ENCODE measurements at places on chromosomes 3 and 15.

DNA sequence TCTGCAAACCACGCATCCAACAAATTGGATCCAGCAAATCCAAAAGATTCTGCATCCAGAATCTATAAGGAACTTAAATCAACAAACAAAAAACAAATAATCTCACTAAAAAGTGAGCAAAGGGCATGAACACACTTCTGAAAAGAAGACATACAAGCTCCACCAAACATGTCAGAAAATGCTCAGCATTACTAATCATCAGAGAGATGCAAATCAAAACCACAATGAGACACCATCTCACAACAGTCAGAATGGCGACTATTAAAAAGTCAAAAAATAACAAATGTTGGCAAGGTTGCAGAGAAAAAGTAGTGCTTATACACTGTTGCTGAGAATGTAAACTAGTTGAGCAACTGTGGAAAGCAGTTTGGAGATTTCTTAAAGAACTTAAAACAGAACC lies 21.6 kb upstream of the SLC25A36 start:
- DNase-seq = no peak
- no peak overlapping the region for H3K27ac ChIP-seq
- H3K4me1 ChIP-seq = peaks cover 6% of the 10 kb centered on the region
- no peaks in the 10 kb centered on the region for H3K36me3 ChIP-seq
- no peak overlapping the region for H3K4me3 ChIP-seq

DNA sequence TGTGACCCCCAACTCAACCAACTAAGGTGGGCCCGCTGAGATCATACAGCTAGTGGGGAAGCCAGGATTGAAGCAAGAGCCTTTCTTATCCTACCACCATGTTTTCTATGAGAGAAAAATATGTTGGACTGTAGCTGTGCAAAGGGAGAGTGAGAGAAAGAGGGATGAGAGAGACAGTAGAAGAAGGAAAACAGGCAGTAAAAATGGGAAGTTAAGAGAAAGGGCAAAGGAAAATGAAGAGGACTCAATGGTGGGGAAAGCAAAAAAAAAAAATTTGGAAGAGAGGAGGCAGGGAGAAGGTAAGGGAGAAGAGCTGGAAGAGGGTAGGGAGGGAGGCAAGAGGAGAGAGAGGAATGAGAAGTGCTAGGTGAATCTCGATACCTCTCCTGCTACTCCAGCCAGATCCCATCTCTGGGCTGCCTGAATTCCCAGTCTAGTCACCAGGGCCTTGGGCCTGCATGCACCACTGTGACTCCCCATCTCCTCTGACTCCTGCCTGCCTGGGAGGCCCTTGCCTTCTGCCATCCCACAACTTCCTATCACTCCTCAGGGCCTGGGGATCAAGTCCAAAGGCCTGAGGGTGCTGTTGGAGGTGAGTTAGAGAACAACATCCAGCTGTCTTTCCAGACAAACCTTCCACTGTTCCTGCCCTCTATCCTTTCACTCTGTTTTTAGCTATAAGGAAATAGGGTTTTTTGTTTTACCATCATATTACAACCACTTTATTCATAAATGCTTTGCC lies 15.7 kb downstream of the FAM81A start:
- no peaks in the 10 kb centered on the region for H3K27me3 ChIP-seq
- peaks cover 32% of the 10 kb centered on the region for H3K4me1 ChIP-seq
- H3K27ac ChIP-seq = no peak overlapping the region
- peak; percentile 14 for DNase-seq
- H3K36me3 ChIP-seq = no peaks in the 10 kb centered on the region

- H3K4me1 ChIP-seq = peaks cover 6% of the 10 kb centered on the region
- H3K36me3 ChIP-seq = peaks cover 1% of the 10 kb centered on the region
- peaks cover 39% of the 10 kb centered on the region for H3K27me3 ChIP-seq
- H3K4me3 ChIP-seq = no peak overlapping the region
- DNase-seq = no peak
- H3K27ac ChIP-seq = no peak overlapping the region
These were observed 5.6 kb downstream of the ITPKA start for GRCh38 chr15:41499109-41499851.

DNA sequence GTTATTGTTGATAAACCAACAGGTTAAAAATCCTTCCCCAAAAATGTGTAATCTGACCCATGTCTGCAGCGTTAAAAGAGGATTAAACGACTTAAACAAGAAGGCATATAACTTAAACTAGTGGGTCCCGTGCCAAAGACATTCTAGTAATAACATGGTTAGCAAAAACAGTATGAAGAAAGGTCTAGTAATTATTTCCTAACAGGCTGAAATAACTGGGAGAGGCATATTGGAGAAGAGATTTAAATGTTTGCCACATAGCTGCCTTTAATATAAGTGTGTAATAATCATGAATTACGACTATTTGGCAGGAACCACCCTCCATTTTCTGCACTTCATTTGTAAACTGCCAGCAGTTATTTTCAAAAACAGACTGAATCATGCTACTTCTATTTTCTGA lies 67.7 kb upstream of the CSPG5 start:
- DNase-seq = no peak
- H3K27ac ChIP-seq = no peak overlapping the region
- no peaks in the 10 kb centered on the region for H3K27me3 ChIP-seq
- no peak overlapping the region for H3K4me3 ChIP-seq

- no peak for DNase-seq
- H3K4me1 ChIP-seq = no peaks in the 10 kb centered on the region
- H3K4me3 ChIP-seq = no peak overlapping the region
- H3K27me3 ChIP-seq = no peaks in the 10 kb centered on the region
These were observed 56.3 kb downstream of the PPARG start for GRCh38 chr3:12345141-12345561.

DNA sequence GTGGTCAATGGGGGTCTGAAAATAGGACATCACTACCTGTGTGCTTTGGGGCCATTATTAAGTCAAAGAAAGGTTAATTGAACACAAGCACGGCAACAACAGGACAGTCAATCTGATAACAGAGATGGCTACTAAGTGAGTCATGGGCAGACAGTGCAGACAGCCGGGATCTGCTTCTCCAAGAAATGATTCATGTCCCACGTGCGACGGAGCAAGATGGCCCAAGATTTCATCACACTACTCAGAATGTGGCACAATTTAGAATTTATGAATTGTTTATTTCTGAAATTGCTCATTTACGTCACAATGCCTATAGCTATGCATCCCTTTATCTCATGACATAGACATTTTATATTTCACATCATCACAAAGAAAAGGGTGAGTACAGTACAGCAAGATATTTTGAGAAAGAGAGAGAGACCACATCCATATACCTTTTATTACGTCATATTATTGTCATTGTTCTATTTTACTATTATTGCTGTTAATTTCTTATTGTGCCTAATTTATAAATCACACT lies 770.6 kb upstream of the NR2F2 start:
- no peaks in the 10 kb centered on the region for H3K4me1 ChIP-seq
- no peaks in the 10 kb centered on the region for H3K36me3 ChIP-seq
- no peak overlapping the region for H3K27ac ChIP-seq

- no peak overlapping the region for H3K4me3 ChIP-seq
- no peaks in the 10 kb centered on the region for H3K27me3 ChIP-seq
- no peak for DNase-seq
These were observed 231.2 kb downstream of the MBNL1 start for GRCh38 chr3:152499791-152500385.

DNA sequence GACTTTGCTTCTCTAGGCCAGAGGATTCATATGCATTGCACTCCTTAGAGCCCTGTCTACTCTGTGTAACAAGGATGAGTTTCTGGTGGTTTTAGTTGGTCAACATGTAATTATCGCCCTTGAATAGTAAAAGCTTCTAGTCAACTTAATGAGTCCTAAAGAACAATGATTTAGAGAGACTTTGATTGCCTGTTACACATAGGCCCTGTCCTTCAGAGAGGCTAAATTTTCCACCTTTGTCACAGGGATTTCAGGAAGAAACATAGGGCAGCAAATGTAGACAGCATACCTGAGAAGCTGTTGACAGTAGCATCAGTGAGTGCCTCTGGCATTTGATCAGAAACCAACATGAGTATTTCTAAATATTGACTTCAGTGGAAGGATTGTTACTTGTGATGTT lies 7.1 kb downstream of the BTLA start:
- no peak overlapping the region for H3K27ac ChIP-seq
- no peaks in the 10 kb centered on the region for H3K4me1 ChIP-seq
- no peak overlapping the region for H3K4me3 ChIP-seq
- no peaks in the 10 kb centered on the region for H3K36me3 ChIP-seq
- no peak for DNase-seq
- H3K27me3 ChIP-seq = no peaks in the 10 kb centered on the region

DNA sequence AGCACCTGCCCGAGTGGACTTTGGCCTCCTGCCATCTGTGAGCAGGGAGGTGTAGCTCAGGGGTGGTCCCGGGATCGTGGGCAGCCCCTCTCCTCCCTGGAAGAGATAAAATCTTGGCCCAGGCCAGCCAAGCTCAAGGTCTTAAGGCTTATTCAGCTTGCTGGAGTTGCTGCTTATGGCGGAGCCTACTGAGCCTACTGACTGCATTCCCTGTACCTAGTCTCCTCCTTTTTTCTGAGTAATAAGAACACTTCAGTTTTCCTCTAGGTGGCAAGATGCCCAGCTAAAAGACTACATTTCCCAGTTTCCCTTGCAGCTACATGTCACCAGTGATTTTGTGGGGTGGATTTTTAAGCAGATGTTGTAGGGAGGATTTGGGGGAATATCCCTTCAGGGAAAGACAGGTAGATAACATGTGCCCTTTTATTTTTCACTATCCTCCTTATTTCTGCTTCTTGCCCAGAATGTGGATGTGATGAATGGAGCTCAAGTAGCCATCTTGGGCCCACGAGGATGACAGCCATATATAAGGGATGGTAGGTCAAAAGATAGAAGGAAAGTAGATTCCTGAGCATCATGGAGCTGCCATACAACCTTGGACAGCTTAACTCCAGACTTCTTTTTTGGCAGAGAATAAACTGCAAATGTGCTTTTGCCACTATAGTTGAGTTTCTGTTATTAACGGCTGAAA lies 41.4 kb upstream of the INSYN1 start:
- DNase-seq = peak; percentile 40
- no peaks in the 10 kb centered on the region for H3K36me3 ChIP-seq
- no peak overlapping the region for H3K4me3 ChIP-seq
- no peaks in the 10 kb centered on the region for H3K4me1 ChIP-seq

GRCh38 chr15:95449230-95449628 lies 881.3 kb upstream of the NR2F2 start:
- no peaks in the 10 kb centered on the region for H3K4me1 ChIP-seq
- no peak overlapping the region for H3K4me3 ChIP-seq
- H3K27me3 ChIP-seq = no peaks in the 10 kb centered on the region
- no peak overlapping the region for H3K27ac ChIP-seq

DNA sequence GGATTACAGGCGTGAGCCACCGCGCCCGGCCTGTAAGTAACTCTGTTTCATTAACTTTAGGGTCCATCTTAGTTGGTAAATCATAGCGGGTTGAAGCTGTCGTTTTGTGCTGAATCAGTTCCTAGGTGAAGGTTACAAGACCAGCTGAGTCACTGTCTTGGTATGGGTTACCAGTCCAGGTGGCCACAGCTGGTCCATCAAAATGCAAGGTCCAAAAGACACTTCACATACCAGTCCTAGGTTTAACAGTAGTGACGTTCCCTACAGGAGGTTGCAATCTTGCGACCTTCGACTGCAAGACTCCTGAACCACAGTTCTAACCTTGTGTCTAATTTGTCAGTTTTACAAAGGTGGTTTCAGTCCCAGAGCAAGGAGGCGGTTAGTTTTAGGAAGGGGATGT lies 160.1 kb upstream of the ATP10A start:
- H3K4me1 ChIP-seq = no peaks in the 10 kb centered on the region
- no peaks in the 10 kb centered on the region for H3K36me3 ChIP-seq
- DNase-seq = no peak
- no peak overlapping the region for H3K4me3 ChIP-seq

GRCh38 chr3:157460253-157460652 lies 23.6 kb downstream of the PTX3 start:
- H3K36me3 ChIP-seq = no peaks in the 10 kb centered on the region
- DNase-seq = no peak
- H3K4me3 ChIP-seq = no peak overlapping the region
- no peaks in the 10 kb centered on the region for H3K4me1 ChIP-seq

GRCh38 chr3:94927175-94927574 lies 864.3 kb downstream of the NSUN3 start:
- H3K4me1 ChIP-seq = no peaks in the 10 kb centered on the region
- no peak overlapping the region for H3K27ac ChIP-seq
- DNase-seq = no peak
- no peaks in the 10 kb centered on the region for H3K36me3 ChIP-seq

GRCh38 chr3:170740726-170741591 lies 129.0 kb downstream of the RPL22L1 start:
- no peak overlapping the region for H3K27ac ChIP-seq
- peak; percentile 14 for DNase-seq
- no peaks in the 10 kb centered on the region for H3K36me3 ChIP-seq

DNA sequence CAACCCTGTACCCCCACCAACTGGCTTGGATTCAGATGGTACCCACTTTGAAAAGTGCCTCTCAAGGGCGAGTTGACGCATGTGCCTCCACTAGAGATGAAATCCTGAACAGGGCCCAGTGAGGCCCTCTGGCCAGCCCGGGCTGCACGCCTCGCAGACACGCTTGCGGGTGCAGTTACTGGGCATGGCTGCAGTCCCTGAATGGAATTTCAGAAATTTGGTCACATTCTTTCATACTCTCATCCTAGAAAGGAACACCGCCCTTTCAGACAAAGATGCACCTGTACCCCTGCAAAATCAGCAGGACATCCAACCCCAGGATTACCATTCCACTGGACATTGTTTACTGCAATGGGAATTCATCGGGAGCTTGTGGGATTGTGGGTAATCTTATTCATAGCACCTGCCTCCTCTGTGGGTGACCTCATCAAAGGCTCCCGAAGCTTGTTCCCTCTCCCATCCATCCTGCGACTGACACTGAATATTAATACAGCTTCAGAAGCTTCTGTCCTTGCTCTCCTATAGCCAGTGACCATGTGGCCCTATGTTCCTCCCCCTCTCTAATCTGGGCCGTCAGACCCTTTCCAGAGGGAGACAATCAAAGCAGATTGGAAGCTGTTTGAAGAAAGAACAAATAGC lies 42.5 kb upstream of the TPM1 start:
- no peak overlapping the region for H3K27ac ChIP-seq
- no peaks in the 10 kb centered on the region for H3K27me3 ChIP-seq
- no peaks in the 10 kb centered on the region for H3K36me3 ChIP-seq
- no peak for DNase-seq
- H3K4me1 ChIP-seq = peaks cover 54% of the 10 kb centered on the region

GRCh38 chr3:149004622-149005021 lies 13.3 kb downstream of the GYG1 start:
- DNase-seq = no peak
- peaks cover 9% of the 10 kb centered on the region for H3K36me3 ChIP-seq
- H3K27me3 ChIP-seq = no peaks in the 10 kb centered on the region
- H3K4me3 ChIP-seq = no peak overlapping the region
- H3K4me1 ChIP-seq = peaks cover 3% of the 10 kb centered on the region
- H3K27ac ChIP-seq = no peak overlapping the region
